Stomach (tissue), 19 donors: ENCODE measurements at places on chromosomes 1 and 21. TPM values are rescaled to one million over a fixed set of nuclear protein-coding genes. Genes with fewer than 3 reads are reported as not detected.

The PPFIA4 gene
- 0.37 TPM for polyA plus RNA-seq

The SLC9C2 gene
- polyA plus RNA-seq: not detected

- no peak for DNase-seq
Measured at GRCh38 chr1:234627009-234627950, 17.3 kb upstream of the IRF2BP2 start.

- DNase-seq: peak; percentile 37
Measured at GRCh38 chr1:59379371-59379728, 82.5 kb downstream of the FGGY start.

GRCh38 chr1:149923626-149924025 is 4.0 kb downstream of the SF3B4 start:
- no peak for DNase-seq
